ENCODE measurements at places on chromosomes 3 and 15.

GRCh38 chr3:9704347-9705322, 1.0 kb downstream of the CPNE9 start:
- DNase-seq: peak; percentile 48

DNA sequence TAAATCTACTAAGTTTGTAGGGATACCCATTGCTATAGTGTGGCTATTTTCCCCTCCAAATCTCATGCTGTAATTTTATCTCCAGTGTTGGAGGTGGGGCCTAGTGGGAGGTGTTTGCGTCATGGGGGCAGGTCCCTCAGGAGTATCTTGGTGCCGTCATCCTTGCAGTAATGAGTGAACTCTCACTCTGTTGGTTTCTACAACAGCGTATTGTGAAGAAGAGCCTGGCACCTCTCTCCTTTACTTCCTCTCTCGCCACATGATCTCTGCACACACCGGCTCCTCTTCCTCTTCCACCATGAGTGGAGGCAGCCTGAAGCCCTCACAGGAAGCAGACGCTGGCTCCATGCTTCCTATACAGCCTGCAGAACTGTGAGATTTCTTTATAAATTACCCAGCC, 34.0 kb upstream of the TRPM1 start:
- DNase-seq: no peak

DNA sequence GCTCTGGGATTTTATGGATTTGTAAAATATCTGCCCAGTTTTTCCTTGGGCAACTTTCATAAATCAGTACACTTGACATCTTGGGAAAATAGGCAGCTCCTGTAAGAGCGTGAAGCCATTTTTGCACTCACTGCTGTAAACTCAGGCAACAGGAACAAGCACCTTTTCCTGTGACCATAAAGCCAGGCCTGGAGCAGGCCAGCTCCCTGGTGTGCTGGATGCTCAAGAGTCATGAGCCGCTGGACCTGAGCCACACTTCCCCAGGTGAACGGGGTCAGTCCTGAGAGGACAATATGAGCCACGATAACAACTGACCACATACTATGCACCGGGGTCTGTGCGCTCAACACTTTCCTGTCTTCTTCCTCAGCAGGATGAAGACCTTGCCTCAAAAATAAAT, 158.2 kb downstream of the NUP210 start:
- DNase-seq: no peak

DNA sequence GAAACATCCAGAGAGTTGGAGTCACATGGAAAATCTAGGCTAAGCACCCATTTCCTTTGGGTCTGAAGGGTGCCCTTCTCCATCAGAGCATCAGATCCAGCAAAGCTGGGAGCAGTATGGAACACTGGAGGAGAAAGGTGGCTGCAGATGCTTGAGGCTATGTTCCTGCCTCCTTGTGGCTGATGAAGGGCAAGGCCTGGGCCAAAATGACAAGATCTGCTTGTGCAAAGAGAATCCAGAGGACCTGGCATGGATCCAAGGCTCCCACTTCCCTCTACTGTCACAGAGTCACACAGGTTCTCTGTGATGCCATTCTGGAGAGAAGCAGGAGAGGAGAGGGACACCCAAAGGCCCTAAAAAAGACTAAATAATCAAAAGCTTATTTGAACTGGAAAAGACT, 9.2 kb upstream of the ATP8B4 start:
- no peak for DNase-seq

DNA sequence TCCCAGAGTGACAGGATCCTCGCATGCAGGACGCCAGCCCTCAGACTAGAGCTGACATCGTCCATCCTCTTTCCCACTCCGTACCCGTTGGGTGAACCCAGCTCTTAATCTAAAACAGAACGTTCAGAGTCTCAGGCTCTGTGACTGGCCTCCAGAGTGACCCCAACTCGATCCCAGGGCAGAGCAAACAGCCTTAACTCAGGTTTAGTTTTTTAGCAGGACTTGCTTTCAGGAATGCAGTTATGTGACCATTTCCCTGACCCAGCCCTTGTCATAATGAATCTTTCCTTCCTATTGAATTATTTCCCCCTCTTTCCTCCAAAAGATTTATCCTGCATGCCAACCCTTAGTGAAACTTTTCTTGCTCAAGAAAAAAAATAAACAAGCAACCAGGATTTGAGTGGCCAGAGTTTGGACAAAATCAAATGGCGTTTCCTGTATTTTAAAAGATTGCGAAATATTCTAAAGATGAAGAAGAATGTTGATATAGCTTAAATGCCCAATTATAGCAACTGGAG, 47.8 kb upstream of the RARB start:
- DNase-seq: no peak

Measured in ACHN (cell line).